Karpas-422 (cell line): ENCODE measurements at places on chromosomes 3 and 15. TPM values are rescaled to one million over a fixed set of nuclear protein-coding genes. Genes with fewer than 3 reads are reported as not detected.

GRCh38 chr15:98863983-98864382 is 143.6 kb downstream of the PGPEP1L start:
- peaks cover 12% of the 10 kb centered on the region for H3K4me1 ChIP-seq
- no peak overlapping the region for H3K27ac ChIP-seq

GRCh38 chr3:192194085-192194484 is 533.3 kb downstream of the FGF12 start:
- H3K4me1 ChIP-seq: no peaks in the 10 kb centered on the region
- no peak for DNase-seq
- H3K4me3 ChIP-seq: no peak overlapping the region
- H3K27ac ChIP-seq: no peak overlapping the region
- no peaks in the 10 kb centered on the region for H3K27me3 ChIP-seq
- no peaks in the 10 kb centered on the region for H3K36me3 ChIP-seq

- no peak overlapping the region for H3K27ac ChIP-seq
- no peaks in the 10 kb centered on the region for H3K27me3 ChIP-seq
- DNase-seq: peak; percentile 72
- no peaks in the 10 kb centered on the region for H3K4me1 ChIP-seq
- H3K4me3 ChIP-seq: no peak overlapping the region
Observed at GRCh38 chr3:18559331-18559842, 134.2 kb upstream of the SATB1 start.

GRCh38 chr3:106719077-106719476 is 658.2 kb upstream of the CCDC54 start:
- no peak overlapping the region for H3K27ac ChIP-seq
- no peak for DNase-seq
- no peaks in the 10 kb centered on the region for H3K27me3 ChIP-seq

The CLRN1 gene
- total RNA-seq: not detected in 2 replicates

The GRK7 gene
- total RNA-seq: not detected in 2 replicates

DNA sequence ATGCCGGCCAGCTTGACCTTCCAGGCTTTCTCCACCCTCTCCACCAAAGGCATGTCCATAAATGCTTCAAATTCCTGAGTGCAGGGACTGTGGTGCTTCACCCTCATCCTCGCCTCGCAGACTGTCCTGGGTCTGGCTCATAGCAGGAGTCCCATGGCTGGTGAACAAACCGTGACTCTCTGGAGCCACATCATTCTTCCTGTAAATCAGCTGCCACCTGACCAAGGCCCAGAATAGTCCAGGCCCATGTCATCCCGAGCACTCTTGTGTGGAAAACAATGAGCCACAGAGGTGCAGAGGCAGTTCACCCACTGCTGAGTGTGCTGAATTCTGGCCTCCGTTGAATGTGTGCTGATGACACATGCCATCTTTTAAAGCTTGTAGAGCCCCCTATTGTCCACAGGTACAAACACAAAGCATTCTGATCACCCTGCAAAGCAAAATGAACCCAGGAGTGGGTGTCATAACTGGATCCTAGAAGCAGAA is 68.6 kb downstream of the ABHD5 start:
- no peak overlapping the region for H3K4me3 ChIP-seq
- no peaks in the 10 kb centered on the region for H3K36me3 ChIP-seq
- no peaks in the 10 kb centered on the region for H3K27me3 ChIP-seq
- DNase-seq: peak; percentile 52
- H3K27ac ChIP-seq: no peak overlapping the region
- H3K4me1 ChIP-seq: no peaks in the 10 kb centered on the region

GRCh38 chr3:112611752-112612515 is 29.0 kb downstream of the CCDC80 start:
- no peaks in the 10 kb centered on the region for H3K36me3 ChIP-seq
- no peak for DNase-seq
- no peak overlapping the region for H3K27ac ChIP-seq

DNA sequence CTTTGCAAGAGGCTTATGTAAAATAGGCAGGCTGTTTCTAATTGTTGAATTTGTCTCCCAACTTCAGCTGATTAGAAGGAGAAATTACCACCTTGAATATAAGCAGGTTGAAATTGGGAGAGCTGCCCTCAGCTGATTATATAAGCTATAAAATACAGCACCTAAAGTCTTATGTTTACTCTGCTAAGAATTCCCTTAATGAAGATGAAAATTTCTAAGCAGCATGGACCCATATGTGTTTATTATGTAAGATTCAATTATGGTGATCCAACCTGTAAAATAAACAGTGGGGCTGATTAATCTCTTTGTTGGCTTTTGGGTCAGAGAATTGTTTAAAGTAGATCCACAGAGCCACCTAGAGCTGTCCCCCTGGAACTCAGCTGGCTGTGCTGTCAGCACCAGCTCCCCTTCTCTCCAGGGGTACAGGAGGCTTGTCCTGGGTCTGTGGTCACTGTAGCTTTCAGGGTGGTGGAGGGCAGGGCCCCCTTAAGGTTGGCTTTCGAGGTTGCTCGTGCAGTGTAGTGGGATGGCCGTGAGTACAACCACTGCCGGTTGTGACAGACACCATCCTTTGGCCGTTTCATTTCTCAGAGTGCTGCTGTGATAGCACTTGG is 9.5 kb downstream of the SLCO3A1 start:
- H3K27ac ChIP-seq: peak overlapping the region; percentile 100
- H3K4me3 ChIP-seq: peak overlapping the region; percentile 53
- peaks cover 10% of the 10 kb centered on the region; the same call in 1 of the 2 replicates for H3K36me3 ChIP-seq
- no peaks in the 10 kb centered on the region for H3K27me3 ChIP-seq

DNA sequence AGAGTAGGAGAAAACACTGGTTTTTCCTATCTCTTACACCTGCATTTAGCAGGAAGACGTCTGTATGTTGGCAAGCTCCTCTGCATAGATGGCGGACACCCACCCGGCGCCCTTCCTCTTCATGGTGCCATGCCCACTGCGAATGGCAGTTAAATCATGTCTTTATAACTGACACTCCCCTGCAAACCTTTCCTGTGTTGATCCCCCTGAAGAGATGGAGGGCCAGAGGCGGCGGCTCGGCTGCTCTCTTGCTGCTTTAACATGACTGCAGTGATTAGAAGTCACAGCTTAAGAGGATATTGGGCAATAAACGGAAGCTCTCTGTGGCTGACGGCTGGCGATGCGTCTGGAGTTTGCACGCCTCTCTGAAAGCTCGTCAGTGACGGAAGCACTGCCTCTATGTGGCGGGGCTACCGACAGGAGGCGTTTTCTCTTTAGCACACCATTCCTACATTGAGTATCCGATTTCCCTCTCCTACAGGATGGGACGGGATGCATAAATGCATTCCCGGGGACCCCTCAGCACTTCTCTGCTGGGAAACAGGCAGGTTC is 25.5 kb upstream of the SNRPA1 start:
- no peaks in the 10 kb centered on the region for H3K4me1 ChIP-seq
- H3K27me3 ChIP-seq: no peaks in the 10 kb centered on the region
- no peak overlapping the region for H3K27ac ChIP-seq
- DNase-seq: peak; percentile 63
- H3K36me3 ChIP-seq: no peaks in the 10 kb centered on the region

DNA sequence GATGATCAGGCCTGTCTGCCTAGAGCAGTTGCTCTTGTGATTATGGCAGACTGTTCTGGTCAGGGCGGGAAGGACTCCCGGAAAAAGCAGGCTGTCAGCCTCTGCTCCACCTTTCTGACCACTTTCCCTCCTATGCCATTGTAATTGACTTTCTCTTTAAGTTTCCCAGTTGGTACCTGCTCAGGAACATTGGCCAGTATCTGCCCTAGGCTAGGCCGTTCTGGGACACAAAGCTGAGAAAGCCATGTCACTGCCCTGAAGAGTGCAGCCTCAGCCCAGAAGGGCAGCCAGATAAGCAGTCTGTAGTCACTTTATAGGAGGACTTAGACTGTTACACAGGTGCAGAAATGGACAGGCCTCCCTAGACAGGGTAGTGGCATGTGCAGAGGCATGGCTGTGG is 80.8 kb downstream of the CLSTN2 start:
- DNase-seq: no peak
- H3K27me3 ChIP-seq: no peaks in the 10 kb centered on the region
- H3K4me1 ChIP-seq: no peaks in the 10 kb centered on the region
- no peaks in the 10 kb centered on the region for H3K36me3 ChIP-seq
- no peak overlapping the region for H3K4me3 ChIP-seq
- no peak overlapping the region for H3K27ac ChIP-seq

The TMEM89 gene
- total RNA-seq: not detected in 2 replicates

- peak overlapping the region; percentile 93 for H3K27ac ChIP-seq
- H3K4me3 ChIP-seq: peak overlapping the region; percentile 82
- peaks cover 7% of the 10 kb centered on the region; the same call in 1 of the 2 replicates for H3K36me3 ChIP-seq
- peaks cover 44% of the 10 kb centered on the region for H3K4me1 ChIP-seq
- no peaks in the 10 kb centered on the region for H3K27me3 ChIP-seq
- DNase-seq: no peak
Observed at GRCh38 chr3:49017229-49017970, 980 bp downstream of the DALRD3 start.

The ALG1L2 gene
- total RNA-seq: not detected in 2 replicates

DNA sequence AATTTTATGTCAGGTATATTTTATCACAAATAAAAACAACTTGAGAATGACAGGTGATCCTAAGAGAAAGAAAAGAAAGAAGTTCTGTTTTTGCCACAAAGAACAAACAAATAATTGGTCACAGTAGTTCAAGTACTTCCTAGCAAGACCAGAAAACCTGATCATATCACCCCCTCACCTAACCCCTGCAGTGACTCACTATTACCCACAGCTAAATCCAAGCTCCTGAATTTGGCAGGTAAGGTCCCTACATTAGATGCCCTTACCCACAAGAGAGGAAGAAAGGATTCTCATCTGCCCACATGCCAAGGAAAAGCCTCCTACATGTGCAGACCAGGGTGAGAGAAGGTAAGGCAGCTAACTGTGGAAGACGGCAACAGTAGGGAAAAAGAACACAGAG is 4.4 kb downstream of the SSUH2 start:
- H3K27me3 ChIP-seq: no peaks in the 10 kb centered on the region
- no peak overlapping the region for H3K27ac ChIP-seq
- H3K4me3 ChIP-seq: no peak overlapping the region

GRCh38 chr3:140943781-140944552 is 2.3 kb downstream of the SLC25A36 start:
- DNase-seq: no peak
- H3K4me3 ChIP-seq: peak overlapping the region; percentile 98
- peaks cover 35% of the 10 kb centered on the region for H3K4me1 ChIP-seq
- H3K36me3 ChIP-seq: peaks cover 17% of the 10 kb centered on the region

The TRNT1 gene
- total RNA-seq: 31.0 and 39.5 TPM in 2 replicates

The TMEM207 gene
- not detected in 2 replicates for total RNA-seq

DNA sequence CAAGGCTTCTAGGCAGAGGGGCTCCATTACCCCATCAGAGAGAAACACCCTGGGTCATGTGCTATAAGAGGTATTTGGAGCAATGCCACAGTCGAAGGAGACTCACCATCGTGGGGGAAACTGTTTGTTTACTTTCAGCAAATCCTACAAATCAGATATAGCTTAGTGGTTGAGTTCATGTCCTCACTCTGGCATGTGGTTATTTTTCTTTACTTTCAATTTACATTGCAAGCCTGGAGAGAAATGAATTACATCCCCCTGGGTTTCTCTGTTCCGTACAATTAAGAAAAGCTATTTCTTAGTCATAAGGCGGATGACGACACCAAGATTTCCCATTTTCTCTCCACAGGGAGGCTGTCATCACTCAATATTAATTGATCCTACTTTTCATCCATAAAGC is 36.9 kb downstream of the RFTN1 start:
- DNase-seq: no peak
- peaks cover 98% of the 10 kb centered on the region for H3K4me1 ChIP-seq
- peaks cover 90% of the 10 kb centered on the region for H3K36me3 ChIP-seq
- no peak overlapping the region for H3K4me3 ChIP-seq

The PTPRG gene
- 0.47 TPM in 1 of 2 replicates, not detected in the other for total RNA-seq

- H3K4me1 ChIP-seq: no peaks in the 10 kb centered on the region
- H3K36me3 ChIP-seq: no peaks in the 10 kb centered on the region
- H3K27me3 ChIP-seq: no peaks in the 10 kb centered on the region
Observed at GRCh38 chr3:38843898-38844297, 27.9 kb upstream of the SCN10A start.

GRCh38 chr15:90162956-90163355 is 38.2 kb upstream of the SEMA4B start:
- no peak overlapping the region for H3K27ac ChIP-seq
- DNase-seq: no peak
- H3K4me1 ChIP-seq: peaks cover 17% of the 10 kb centered on the region
- no peak overlapping the region for H3K4me3 ChIP-seq
- H3K36me3 ChIP-seq: no peaks in the 10 kb centered on the region

The HTD2 gene
- 5.4 and 19.9 TPM in 2 replicates for total RNA-seq

The KBTBD13 gene
- total RNA-seq: not detected in 2 replicates

DNA sequence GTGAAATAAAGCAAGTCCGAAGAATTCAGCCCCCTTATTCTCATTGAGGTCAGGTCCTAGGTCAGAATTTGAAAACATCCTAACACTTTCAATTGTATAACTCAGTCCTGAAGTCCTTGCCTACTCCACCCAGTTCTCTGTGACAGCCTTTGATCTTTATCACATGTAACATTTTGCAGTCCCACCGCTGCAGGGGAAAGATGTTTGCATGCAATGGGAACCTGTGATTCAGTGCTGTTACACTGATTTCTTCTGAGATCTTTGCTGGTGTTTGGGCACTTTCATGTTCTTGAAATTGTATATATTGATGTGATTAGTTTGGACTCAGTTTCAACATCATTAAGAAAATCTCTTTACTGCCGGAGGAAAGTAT is 18.0 kb upstream of the SECISBP2L start:
- H3K36me3 ChIP-seq: no peaks in the 10 kb centered on the region
- H3K4me1 ChIP-seq: no peaks in the 10 kb centered on the region
- DNase-seq: peak; percentile 22
- no peak overlapping the region for H3K4me3 ChIP-seq

The POC1A gene
- 12.7 and 18.6 TPM in 2 replicates for total RNA-seq

GRCh38 chr15:69599271-69599670 is 146.7 kb downstream of the RPLP1 start:
- H3K36me3 ChIP-seq: no peaks in the 10 kb centered on the region
- H3K27ac ChIP-seq: no peak overlapping the region
- H3K27me3 ChIP-seq: no peaks in the 10 kb centered on the region
- no peak for DNase-seq

GRCh38 chr15:73335471-73335870 is 33.3 kb downstream of the HCN4 start:
- no peak for DNase-seq
- H3K36me3 ChIP-seq: no peaks in the 10 kb centered on the region
- no peak overlapping the region for H3K4me3 ChIP-seq
- H3K27me3 ChIP-seq: no peaks in the 10 kb centered on the region

- peaks cover 31% of the 10 kb centered on the region for H3K4me1 ChIP-seq
- no peak overlapping the region for H3K27ac ChIP-seq
- H3K4me3 ChIP-seq: no peak overlapping the region
- no peaks in the 10 kb centered on the region for H3K36me3 ChIP-seq
Observed at GRCh38 chr3:112140584-112140983, 7.5 kb upstream of the GCSAM start.

The FBXW12 gene
- total RNA-seq: not detected in 2 replicates

The CAMK2N2 gene
- 5.0 and 9.5 TPM in 2 replicates for total RNA-seq

The CSK gene
- 172 and 306 TPM in 2 replicates for total RNA-seq

- H3K4me3 ChIP-seq: no peak overlapping the region
- DNase-seq: peak; percentile 91
- H3K36me3 ChIP-seq: no peaks in the 10 kb centered on the region
- H3K4me1 ChIP-seq: peaks cover 3% of the 10 kb centered on the region
- H3K27me3 ChIP-seq: no peaks in the 10 kb centered on the region
Observed at GRCh38 chr3:32176989-32177701, 61.3 kb upstream of the CMTM8 start.
